ENCODE measurements at places on chromosomes 6 and 20.
A peak's percentile ranks its signal among the peaks of the same experiment; 100 is the strongest.

DNA sequence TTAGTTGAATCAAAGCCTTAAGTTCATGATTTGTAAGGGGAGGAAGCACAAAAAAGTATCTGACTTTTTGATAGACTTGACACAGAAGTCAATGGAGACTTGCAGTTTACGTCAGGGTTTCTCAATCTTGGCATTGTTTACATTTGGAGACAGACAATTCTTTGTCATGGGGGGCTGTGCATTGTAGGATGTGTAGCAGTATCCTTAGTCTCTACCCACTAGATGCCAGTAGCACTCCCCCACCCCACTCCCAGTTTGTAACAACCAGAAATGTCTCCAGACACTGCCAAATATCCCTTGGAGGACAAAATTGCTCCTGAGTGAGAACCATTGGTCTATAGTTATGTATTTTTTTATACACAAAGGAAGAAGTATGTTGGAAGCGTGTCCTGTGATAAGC, 434.1 kb downstream of the RFPL4B start:
- DNase-seq: no peak

DNA sequence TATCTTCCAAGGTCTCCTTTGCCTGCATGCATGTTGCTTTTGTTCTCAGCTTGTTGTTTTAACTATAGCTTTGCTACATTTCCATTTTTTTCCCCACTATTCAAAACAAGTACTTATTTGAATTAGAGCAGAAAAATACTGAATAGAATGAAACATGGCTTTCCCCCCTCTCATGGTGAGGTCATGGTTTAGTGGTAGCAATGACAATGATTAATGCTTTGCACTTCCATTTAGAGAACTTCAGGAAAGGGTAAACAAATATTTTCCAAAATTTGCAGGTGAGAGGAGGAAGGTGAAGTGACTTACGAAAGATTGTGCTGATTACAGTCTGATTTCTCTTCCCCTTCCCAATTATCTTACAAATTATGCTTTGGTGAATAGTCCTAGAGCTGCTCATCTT, 47.8 kb upstream of the TRAF3IP2 start:
- no peak for DNase-seq

DNA sequence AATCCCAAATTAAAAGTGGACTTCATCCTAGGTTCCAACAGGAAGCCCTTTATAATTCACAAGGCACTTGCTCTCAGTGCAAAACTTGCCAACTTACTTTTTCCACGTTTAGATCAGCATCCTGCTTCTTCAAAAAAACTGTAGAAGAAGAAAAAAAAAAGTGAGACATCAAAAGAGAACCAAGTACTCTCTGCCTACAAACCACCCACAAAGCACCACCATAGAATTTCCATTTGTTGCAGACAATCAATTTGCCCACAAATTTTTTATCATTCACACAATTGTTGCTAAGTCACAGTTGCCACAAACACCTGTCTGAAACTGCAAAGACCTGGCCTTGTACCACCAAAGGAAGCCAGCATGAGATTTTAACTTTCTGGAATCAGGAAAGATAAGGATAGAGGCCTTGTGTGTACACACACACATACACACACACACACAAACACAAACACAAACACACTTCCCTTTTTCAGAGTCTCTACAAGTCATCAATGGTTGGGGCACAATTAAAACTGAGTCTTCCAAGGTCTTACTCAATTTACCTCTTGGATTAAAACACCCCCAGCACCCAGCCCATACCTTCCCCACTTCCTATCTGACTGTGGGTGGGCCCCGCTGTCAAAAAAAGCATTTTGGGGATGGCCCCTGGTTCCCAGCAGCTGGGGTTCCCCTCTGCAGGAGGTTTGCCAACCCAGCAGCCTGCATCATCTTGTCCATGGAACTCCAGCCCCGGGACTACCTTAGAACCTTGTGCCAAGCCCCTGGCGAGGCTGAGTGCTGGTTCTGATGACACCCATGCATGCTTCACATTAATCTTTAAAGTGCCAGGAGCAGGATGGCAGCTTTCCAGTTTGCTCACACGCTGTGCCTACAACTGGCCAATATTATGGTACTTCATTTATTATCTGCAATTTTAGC, 26.5 kb downstream of the FYN start:
- DNase-seq: peak; percentile 43

GRCh38 chr6:121395736-121396135, 39.7 kb upstream of the GJA1 start:
- no peak for DNase-seq

DNA sequence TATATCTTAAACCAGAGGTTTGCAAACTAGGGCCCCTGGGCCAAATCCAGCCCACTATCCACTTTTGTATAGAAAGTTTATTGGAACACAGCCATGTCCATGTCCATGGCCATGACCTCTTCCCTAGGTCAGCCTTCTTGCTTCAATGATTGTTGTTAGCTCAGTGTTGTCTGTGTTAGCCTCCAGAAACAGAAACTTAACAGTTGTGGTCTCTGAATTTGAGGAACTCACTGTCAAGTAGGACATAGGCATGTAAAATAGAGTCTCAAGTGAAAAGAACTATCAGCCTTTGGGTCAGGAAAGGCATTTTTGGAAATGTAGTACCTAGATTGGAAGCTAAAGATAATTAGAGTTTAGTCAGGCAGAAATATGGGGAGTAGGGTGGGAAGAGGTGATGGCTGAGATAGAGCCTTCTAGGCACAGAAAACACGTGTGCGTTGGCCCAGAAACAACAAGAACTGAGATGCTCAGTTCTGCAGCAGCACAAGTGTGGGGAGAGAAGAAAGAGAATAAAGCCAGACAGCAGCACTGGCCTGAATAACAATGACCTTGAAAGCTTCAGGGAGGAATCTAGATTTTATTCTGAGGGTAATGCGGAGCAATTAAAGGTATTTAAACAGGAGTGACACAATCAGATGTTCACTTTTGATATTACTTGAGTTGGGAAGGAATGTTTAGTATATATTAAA, 87.0 kb upstream of the OLIG3 start:
- no peak for DNase-seq

DNA sequence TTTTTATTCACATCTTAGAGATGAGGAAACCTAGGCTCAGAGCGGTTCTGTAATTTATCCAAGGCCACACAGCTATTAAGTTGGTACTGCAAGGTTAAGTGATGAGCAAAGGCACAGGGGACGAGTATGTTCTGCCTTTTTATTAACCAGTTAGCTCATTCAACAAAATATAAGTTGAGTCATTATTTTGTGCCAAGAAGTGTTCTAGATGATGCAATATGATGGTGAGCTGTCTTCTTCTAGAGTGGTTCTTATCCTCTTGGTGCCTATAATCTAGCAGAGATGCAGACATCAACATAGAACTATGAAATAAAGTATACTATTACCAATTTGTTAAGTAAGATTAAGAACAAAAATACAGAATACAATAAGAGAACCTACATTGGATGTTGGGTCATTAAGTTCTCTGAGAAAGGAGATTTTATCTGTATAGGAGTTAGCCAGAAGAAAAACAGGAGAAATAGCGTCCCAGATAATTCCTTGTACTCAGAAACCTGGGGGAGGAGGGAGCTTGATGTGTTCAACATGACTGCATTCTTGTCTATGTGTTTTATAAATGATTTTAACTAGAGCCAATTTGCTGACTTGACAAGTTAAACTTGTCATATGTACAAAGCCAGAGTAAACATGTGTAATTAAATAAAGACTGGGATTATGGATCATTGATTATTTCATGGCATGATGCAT, 122.3 kb downstream of the TBXT start:
- DNase-seq: no peak

- no peak for DNase-seq
Measured at GRCh38 chr6:79225717-79226599, 8.5 kb downstream of the HMGN3 start.

DNA sequence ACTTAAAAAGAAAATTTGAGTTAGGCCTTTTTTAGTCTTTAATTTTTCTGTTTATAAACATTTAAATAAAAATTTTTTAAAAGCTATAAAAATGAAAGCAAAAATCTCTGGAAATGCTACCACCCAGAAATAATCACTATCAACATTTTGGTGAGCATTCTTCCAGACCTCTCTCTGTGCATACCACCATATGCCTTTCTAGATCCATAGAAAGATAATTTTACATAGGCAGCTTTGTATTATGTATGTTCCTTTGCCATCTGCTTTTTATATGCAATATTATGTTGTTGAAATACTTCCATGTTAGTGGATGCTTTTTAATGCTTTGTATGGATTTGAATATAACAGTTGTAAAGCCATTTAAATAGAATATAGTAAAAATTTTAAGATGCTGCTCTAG, 496.7 kb upstream of the HTR1E start:
- no peak for DNase-seq

- DNase-seq: no peak
Measured at GRCh38 chr20:33560026-33560425, 70.1 kb downstream of the CBFA2T2 start.

DNA sequence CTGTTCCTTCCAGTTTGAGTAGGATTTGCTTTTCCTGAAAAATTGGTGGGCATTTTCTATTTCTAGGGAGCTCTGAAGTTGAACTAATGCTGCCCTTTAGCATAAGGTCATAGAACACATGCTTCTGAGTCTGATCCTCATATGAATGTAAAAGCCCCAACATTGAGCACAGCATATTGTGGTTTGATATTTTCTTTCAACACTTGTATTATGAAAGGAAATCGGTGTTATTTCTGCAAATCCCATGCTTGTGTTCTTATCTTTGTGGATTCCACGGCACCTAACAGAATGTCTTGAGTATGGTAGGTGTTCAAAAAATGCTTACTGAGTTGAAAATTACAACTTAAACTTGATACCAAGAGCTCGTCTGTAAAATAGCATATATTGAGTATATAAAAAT, 85.8 kb downstream of the TRMT11 start:
- no peak for DNase-seq

- no peak for DNase-seq
Measured at GRCh38 chr6:151385177-151385576, 6.2 kb downstream of the ZBTB2 start.

GRCh38 chr6:139990856-139991465, 616.5 kb upstream of the CITED2 start:
- no peak for DNase-seq

All from activated CD8-positive, alpha-beta memory T cell treated with anti-CD3 and anti-CD28 coated beads for 4 hours (primary cell).